Prostate gland (tissue), 2 donors: ENCODE measurements at places on chromosomes 3 and 15. TPM values are rescaled to one million over a fixed set of nuclear protein-coding genes. Genes with fewer than 3 reads are reported as not detected.

MAP1A gene
- 21.9 TPM for total RNA-seq

DNA sequence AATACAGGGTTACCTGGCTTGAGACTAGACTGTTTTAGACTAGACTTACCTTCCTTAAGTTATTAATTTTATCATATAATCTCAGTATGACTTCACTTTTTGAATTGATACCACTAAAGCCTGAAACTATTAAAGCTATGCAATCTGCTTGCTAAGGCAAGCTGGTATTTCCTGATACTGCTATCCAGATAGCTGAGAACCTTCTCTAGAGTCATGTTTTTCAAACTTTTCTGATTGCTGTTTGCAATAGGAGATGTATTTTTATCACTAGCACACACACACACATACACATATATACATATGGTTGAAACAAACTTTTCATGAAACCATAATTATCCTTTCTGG is 9.3 kb upstream of the MAGI1 start:
- no peaks in the 10 kb centered on the region for H3K4me1 ChIP-seq
- no peak for DNase-seq
- H3K27me3 ChIP-seq: no peaks in the 10 kb centered on the region
- H3K4me3 ChIP-seq: no peak overlapping the region
- H3K27ac ChIP-seq: no peak overlapping the region
- no peaks in the 10 kb centered on the region for H3K36me3 ChIP-seq

DNA sequence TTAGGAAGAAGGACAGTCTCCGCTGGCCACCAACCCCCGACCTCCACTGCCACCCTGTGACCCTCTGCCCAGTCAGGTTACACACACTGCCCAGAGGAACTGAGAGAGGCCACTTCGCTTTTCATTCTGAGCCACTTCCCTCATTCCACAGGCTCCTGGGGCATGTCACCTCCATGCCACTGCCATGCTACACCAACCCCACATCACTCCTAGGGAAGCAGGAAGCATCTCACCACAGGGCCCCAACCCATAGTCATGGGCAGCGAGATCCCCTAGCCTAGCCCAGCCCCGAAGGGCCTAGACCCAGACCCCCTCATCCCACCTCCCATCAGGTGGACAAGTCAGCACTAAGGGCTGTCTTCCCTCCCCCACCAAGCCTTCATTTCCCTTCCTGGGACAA is 1.4 kb downstream of the PLCB2 start:
- H3K27me3 ChIP-seq: no peaks in the 10 kb centered on the region
- H3K36me3 ChIP-seq: no peaks in the 10 kb centered on the region
- H3K27ac ChIP-seq: no peak overlapping the region

DNA sequence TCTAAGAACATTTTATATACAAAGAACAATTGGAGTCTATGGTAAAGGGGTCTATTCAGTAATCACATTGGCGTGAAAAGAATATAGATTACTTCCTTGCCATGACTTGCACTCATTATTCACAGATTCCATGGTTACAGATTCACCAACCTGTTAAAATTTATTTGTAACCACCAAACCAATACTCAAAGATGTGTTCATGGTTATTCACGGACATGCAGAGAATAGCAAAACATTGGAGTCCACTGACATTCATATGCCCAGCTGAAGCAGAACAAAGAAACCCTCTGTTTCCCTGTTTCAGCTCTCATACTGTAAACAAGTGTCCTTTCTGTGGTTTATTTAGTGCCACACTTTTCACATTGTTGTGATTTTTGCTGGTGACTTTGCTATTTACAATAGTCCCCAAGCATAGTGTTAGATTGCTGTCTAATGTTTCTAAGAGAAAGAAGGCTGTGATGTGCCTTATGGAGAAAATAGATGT is 185.8 kb upstream of the TTC14 start:
- no peak for DNase-seq
- no peak overlapping the region for H3K4me3 ChIP-seq
- no peaks in the 10 kb centered on the region for H3K4me1 ChIP-seq
- no peaks in the 10 kb centered on the region for H3K36me3 ChIP-seq
- no peaks in the 10 kb centered on the region for H3K27me3 ChIP-seq

GRCh38 chr15:43225201-43225949 is 4.6 kb upstream of the EPB42 start:
- H3K4me3 ChIP-seq: no peak overlapping the region
- no peak overlapping the region for H3K27ac ChIP-seq
- no peaks in the 10 kb centered on the region for H3K27me3 ChIP-seq
- H3K36me3 ChIP-seq: no peaks in the 10 kb centered on the region
- no peaks in the 10 kb centered on the region for H3K4me1 ChIP-seq
